ENCODE measurements at places on chromosomes 4 and X. TPM values are rescaled to one million over a fixed set of nuclear protein-coding genes. Genes with fewer than 3 reads are reported as not detected.

SLC25A43 gene
- 14.9 TPM for total RNA-seq

TCEANC gene
- total RNA-seq, result 2.6 TPM

CITED1 gene
- total RNA-seq, result not detected

TCEAL2 gene
- total RNA-seq, result not detected

ATP2B3 gene
- total RNA-seq, result not detected

NEXMIF gene
- not detected for total RNA-seq

CLNK gene
- total RNA-seq, result not detected

IL15 gene
- total RNA-seq, result 2.0 TPM
